ENCODE measurements at places on chromosomes 3 and 15.

DNA sequence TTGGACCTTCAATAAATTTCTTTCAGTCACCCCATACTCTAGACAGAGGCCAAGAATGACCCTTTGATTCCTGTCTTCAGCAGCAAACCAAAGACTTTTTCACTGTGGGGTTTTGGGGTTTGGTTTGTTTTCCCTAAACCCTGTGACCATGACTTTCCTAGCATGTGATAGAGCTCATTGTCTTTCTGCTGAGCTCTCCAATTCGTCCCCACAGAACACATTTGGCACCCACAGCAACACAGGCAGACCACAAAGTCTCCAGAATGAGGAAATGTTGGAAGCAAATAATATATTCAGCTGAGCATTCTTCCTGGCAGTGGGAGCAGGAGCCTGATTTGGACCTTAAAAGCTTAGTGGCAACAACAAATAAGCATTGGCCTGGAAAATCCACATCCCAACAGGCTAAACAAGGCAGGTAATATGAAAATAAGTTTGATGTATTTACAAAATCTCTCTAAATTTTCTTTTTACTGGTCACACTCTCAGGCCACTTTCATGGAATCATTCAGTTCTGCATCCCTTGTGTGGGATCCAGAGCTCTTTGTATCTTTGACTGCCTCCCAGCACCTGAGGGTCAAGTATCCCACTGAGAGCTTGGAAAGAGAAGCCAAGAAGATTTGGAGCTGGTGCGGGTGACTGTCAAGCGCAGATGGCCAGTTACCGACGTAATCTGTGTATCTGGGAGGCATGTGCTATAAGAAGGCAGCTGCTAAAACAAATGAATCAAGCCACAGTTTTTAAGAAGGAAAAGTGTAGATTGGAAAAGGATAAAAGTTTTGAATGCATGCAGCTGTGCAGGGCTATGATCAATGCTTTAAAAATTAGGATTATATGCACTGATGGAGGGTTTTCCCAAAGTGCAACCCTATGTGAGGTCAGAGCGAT lies 36.5 kb upstream of the CPB1 start:
- no peak for DNase-seq

GRCh38 chr3:140597792-140598191 lies 80.1 kb upstream of the TRIM42 start:
- DNase-seq, result no peak

DNA sequence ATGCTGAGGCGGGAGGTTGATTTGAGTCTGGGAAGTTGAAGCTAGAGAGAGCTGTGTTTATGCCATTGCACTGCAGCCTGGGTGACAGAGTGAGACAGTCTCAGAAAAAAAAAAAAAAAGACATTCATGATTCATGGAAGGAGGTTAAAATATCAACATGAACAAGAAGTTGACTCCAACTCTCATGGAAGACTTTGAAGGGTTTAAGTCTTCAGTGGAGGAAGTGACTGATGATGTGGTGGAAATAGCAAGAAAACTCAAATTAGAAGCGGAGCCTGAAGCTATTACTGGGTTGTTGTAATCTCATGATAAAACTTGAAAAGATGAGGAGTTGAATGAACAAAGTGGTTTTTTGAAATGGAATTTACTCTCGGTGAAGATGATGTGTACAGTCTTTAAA lies 491.8 kb downstream of the SQOR start:
- DNase-seq, result no peak

DNA sequence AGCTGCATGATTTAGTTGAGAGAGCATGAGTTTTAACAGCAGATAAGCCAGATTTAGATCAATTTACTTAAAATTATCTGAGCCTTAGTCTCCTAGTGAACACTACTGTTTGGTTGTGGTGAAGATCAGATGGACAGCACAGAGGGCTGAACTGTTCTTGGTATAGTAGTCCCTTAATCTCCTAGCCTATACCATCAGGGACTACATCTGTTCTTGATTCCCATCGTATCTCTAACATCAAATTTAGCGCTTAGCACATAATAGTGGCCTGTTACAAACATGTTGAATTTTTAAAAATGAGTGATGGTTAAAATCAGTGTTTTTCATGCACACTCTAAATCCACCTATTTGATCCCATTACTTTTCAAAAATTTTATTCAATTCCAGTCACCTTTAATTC lies 507.7 kb downstream of the GRM7 start:
- no peak for DNase-seq

DNA sequence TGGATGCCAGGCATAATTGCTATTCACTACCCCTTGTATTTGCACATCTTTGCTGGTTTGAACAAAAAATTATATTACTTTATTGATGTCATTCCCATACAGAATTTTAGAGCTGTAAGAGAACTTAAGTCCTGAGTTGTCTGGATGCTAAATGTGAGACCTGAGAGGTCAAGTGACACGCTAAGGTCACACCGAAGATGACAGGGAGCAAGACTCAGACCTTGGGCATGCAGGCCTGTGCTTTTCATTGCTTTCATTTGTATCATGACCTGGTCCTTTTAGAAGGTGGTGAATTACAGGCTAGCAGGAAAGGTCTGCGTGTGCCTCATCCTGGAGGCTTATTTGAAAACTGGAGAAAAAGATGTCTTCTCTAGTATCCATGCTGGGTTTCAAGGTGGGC lies 312.0 kb upstream of the RASGRP1 start:
- no peak for DNase-seq

DNA sequence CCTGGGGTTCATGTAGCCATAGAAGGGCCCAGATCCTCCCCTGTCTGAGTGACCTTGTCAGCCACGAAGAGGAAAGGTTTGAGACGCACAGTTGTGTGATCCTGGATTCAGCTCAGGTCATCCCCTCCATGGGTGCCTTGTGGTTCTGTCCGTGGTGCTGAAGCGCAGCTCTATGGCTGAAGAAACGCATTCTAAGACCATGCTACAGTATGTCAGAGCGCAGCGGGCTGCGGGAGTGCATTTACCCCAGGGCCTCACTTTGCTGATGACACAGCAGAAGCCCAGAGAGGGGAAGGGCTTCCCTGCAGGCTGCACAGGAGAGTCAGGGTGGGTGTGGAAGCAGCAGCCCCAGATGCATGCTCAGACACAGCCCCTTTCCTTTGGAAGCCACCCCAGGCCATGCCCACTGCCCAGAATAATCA lies 68.8 kb upstream of the IQSEC1 start:
- DNase-seq, result no peak

DNA sequence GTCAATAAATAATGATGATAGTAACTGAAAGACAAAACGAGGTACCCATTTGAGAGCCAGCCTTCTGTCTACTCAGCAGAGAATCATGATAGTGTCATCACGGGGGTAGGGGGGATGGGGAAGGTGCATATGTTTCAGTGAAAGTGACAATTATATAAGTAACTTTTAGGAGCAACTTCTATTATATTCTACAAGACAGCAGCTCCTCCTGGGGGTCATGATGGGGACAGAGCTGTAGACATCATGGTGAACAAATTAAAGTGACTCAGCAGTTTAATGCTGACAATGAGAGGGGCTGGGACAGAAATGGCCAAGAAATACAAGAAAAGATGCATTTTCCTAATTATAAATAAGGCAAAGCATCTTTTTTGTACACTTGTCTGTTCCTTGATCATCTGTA lies 11.8 kb downstream of the CAPN3 start:
- no peak for DNase-seq

DNA sequence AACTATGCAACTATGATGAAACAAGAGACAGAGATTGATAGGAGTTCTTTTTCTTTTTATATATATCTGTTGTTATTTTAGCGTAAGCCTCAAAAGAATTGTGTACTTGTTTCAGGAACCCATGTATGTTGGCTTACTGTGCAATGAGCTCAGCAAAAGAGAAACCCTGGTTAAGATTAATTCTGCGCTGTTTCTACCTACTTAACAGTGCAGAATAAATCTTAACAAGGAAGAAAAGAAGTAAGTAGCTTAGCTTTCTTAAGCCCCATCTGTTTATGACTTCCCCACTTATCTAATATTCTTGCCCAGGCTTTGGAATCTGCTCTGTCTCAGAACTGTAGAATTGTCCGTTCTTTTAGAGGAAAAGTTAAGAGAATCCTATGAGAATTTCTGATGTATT lies 27.4 kb downstream of the ECT2 start:
- DNase-seq, result no peak

- no peak for DNase-seq
Measured at GRCh38 chr3:4614070-4614469, 120.9 kb downstream of the ITPR1 start.

GRCh38 chr3:53183514-53183913 lies 22.5 kb downstream of the PRKCD start:
- no peak for DNase-seq

Measured in NCI-H1092 treated with DMSO at 0.1 percent for 48 hours (cell line).